NCI-H1694 treated with DMSO at 0.1 percent for 48 hours (cell line): ENCODE measurements at places on chromosomes 1 and 21.

GRCh38 chr1:8681911-8682310 lies 135.5 kb downstream of the RERE start:
- DNase-seq: no peak

DNA sequence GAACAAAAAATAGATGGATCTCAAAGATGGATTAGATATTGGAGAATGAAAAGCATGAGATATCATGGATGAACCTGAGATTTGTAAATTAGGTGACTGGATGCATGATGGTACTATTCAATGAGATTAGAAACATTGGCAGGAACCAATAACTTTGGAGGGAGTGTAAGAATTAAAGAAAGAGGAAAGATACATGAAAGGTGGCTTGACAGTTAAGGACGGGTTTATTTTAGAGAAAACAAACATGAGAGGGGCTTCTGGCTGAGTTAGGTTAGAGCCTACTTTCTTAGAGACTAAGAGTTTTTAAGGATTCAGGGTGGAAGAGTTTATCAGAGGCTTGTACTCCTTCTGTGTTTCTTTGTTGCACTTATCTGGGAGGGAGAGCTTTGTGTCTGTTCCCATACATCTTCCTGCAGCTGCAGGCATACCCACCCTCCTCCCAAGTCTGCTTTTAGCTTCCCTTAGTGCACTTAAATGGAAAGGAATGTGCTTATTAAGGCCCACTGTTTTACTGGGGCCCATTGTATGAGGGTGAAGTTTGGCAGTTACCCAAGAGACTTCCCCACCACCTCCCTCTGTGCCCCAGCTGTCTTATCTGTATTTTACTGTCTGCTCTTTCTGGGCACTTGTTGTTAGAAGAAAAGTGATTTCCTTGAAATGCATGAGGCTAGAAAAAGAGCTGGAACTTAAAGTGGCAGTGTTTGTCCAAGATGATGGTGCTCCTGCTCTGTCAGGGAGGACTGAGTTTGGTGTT lies 26.1 kb upstream of the CR2 start:
- no peak for DNase-seq

DNA sequence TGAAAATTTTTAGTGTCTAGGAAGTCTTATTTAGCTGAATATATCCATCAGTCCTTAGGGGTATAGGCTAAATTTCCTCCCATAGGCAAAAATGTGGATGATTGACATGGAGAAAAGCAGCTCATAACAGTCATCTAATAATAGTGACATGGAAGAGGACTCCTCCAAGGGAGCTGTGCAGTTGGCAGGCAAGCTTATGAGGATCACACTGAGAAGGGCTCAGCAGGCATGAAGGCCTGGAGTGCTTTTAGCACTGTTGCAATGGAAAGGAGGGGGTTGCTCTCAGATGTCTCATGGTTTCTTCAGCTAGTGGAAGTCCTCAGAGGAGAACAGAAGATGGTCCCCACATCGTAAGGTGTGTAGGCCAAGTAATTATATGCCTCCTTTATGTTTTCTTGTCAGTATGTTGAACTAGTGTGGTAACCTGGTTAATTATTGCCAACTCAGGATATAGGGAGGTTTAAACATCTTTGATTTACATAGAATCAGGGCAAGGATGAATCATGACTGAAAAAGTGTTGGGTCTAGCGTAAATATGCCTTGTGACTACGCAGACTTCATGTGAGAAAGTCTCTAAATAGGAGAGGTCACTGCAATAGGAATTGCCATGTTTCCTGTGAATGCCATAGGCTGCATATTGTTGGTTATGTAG lies 18.9 kb downstream of the VN1R5 start:
- DNase-seq: no peak

DNA sequence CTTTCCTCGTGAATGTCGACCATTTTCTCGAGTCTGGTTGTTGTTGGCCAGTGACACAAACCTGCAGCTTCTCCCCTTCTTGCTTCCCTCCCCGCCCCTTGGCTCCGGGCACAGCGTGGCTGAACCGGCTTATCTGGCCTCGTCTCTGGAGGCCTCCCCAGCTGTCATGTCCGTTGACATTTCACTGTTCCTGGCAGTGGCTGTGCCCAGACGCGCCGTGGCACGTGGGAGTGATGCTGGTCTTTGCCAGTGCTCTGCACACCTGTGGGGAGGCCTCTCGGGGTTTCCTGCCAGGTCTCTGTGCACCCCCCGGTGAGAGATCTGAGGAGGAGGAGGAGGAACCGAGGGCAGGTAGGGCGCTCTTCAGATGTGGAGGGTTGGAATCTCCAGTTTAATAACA lies 23.7 kb downstream of the SKI start:
- DNase-seq: no peak

DNA sequence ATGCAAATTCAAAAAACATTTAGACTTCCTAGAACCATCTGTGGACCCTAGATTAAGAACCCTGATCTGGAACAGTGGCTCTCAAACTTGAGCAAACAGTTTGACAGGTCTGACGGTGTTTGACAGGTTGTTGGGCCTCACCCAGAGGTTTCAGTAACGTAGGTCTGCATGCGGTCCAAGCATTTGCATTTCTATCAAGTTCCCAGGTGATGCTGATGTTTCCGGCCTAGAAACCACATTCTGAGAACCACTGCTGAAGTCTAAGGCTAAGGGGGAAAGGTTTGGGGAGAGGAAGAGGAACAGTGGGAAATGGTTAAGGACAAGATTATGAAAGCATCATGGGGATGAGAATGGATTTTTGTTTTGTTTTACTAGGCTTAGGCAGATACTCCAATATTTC lies 48.6 kb downstream of the MDM4 start:
- no peak for DNase-seq

DNA sequence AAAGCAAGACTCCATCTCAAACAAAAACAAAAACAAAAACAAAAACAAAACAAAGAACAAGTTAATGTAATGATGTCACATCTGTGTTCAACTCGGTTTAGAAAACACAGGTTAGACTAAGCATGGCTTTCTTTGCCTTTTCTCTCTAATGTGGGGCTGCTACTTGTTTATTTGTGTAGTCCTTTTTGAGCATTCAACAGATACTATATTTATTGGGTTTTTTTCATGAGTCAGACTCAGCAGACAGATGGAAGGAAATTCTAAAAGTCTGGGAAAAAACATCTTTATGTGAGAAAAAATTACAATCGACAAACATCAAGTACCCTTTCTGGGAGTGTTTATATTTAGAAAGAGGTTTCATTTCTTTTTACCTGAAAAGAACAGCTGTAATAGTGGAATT lies 22.3 kb upstream of the OTUD3 start:
- no peak for DNase-seq

- no peak for DNase-seq
These were observed 139.8 kb upstream of the PTBP2 start for GRCh38 chr1:96581772-96582171.
